ENCODE measurements at places on chromosomes 6 and 20. TPM values are rescaled to one million over a fixed set of nuclear protein-coding genes. Genes with fewer than 3 reads are reported as not detected.

GRCh38 chr6:33967265-33967767 lies 163.5 kb upstream of the MLN start:
- no peak for DNase-seq

- no peak for DNase-seq
Measured at GRCh38 chr20:63469019-63469712, 3.3 kb downstream of the KCNQ2 start.

GRCh38 chr20:45406260-45407066 lies 1.6 kb upstream of the DBNDD2 start:
- peak; percentile 54 for DNase-seq

GRCh38 chr6:38311201-38311600 lies 328.5 kb downstream of the BTBD9 start:
- DNase-seq, result no peak

GRCh38 chr20:59949911-59950310 lies 8.3 kb upstream of the CDH26 start:
- no peak for DNase-seq

DNA sequence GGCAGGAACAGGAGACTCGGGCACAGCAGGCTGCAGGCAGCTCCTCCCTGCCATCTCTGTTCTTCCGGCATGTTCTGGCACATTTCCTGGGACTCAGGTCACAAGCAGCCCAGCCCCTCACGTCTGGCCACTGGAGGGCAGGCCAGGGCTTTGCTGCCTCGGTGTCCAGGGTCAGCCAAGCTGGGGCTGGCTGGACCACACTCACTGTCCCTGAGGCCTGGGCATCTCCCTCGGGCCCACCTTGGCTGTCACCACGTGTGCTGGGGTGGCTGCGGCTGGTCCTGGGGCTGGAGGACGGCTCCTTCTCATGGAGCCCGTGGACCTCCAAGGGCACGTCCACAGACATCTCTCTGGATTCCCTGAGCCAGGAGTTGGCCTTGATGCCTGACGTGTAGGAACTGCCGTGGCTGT lies 18.5 kb downstream of the FRMD1 start:
- no peak for DNase-seq

DNA sequence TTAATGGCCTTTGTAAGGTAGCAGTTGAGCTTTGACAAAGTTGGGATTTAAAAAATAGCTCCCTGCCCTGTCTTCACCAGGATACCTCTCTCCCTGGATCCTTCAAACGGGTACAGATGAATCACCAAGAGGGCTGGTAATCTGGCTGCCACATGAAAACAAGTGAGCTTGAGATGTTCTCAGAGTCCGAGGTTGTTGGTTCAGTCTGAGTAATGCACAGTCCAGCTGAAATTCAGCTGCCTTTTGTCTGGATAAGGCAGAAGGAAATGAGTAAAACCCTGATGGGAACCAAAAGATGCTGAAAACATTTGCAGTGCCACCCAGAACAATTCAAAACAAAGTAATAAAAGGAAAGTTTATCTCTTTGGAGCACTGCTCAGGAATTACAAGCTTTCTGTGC lies 86.8 kb downstream of the GJA1 start:
- DNase-seq, result no peak

DNA sequence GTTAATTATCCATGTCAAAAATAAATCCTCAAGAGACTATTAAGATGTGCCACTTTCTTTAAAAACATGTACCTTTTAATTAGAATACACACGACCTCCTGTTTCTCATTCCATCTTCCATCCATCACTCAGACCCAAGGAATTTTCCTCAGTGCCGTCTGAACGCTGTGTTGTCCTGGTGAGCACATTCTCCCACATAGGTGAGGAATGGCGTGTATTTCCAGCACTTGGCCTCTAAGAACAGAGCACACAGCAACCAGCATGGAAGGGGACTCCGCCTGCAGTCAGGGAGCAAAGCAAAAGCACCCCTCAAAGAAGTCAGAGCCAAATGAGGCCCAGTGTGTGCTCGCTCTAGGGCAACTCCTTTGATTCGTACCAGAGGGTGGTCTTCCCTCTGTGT lies 45.9 kb downstream of the TBXT start:
- no peak for DNase-seq

- DNase-seq, result no peak
Measured at GRCh38 chr6:28906669-28907068, 17.1 kb downstream of the TRIM27 start.

DNA sequence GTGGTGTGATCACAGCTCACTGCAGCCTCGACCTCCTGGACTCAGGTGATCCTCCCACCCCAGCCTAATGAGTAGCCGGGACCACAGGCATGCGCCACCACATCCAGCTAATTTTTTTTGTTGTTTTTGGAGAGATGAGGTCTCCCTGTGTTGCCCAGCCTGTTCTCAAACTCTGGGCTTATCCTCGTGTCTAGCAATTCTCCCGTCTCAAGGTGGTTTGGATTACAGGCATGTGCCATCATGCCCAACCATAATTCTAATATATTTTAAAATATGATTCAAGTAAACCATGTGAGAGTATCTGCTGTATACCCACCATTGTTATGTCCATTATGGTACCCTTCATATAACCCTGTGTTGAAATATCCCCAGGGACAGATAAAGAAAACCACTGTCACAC lies 60.3 kb upstream of the C20orf144 start:
- DNase-seq, result no peak

DNA sequence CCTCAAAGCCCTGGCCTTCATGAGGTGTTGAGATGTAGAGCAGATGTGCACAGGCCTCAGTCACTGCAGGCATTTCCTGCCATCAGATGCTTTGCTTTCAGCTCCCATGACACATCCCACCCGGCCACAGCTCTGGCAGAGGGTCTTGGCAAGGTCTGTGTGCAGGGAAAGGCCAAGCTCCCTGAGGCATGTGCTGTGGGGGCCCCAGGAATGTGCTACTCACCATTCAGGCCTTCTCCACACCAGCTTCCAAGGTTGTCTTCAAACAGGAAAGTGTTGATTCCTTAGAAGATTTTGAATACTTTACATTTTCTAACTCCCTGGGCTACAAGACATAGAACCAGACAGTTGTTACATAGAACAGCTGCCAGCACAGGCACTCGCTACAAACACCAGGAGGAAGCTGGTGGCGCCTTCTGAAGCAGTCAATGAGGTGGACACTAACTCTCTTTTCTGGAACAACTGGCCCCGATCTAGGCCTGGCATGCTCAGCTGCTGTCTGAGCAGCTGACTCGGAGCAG lies 27.8 kb downstream of the CASS4 start:
- DNase-seq, result peak; percentile 43

GRCh38 chr20:19560881-19561480 lies 197.1 kb upstream of the RIN2 start:
- no peak for DNase-seq

DNA sequence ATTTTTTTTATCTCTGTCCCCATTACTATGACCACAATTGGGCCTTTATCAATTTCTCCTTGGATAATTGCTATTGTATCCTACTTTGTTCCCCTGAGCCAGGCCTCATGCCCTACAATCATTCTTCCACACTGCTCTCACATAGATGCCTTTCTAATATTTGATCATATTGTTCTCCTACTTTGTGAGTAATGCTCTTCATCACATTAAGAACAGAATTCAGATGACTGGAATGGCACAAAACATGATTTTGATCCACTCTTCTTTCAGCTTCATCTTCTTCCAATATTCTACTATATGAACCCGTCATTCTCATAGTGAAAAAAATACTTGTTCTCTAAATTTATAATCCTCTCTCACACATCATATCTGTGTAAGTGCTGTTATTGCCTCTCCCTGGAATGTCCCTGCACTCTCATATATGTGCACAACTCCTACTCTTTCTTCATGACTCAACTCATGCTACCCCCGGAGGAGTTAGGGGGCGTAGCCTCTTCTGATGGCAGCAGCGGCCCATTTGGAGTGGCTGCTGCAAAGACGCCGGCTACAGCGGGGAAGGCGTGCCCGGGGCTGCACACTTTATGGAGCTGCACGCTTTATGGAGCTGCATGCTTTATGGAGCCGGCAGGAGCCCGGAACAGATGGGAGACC lies 25.3 kb upstream of the HACE1 start:
- DNase-seq, result no peak

GRCh38 chr20:37992802-37993409 lies 40.4 kb downstream of the TTI1 start:
- peak; percentile 55 for DNase-seq

DNA sequence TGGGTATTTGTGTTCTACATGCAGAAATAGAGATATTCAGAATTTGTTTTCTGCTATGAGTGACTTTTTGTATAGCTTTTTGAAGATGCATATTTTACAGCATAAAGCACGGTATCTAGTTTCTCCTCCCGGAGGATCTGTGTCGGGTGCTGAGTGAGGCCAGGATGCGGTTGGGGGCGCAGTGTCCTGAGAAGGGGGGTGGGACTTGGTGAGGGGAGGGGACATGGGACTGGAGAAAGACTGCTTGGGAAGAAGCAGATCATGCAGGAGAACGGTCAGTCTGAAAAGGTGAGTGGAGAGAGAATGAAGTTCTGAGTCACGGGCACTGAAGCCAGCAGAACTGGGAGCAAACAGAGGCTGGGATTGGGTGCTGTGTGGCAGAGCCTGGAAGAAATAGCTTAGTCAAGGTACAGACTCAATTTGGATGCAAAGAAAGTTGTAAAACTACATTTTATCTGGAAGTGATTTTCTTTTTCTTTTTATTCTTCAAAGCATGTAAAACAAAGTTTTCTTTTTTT lies 44.0 kb downstream of the STX11 start:
- DNase-seq, result no peak

GRCh38 chr6:52509281-52510212 lies 67.3 kb downstream of the TRAM2 start:
- DNase-seq, result no peak

GRCh38 chr20:17643531-17644188 lies 38.4 kb downstream of the RRBP1 start:
- DNase-seq, result no peak

GRCh38 chr20:19501476-19502115 lies 256.5 kb upstream of the RIN2 start:
- DNase-seq, result no peak

DNA sequence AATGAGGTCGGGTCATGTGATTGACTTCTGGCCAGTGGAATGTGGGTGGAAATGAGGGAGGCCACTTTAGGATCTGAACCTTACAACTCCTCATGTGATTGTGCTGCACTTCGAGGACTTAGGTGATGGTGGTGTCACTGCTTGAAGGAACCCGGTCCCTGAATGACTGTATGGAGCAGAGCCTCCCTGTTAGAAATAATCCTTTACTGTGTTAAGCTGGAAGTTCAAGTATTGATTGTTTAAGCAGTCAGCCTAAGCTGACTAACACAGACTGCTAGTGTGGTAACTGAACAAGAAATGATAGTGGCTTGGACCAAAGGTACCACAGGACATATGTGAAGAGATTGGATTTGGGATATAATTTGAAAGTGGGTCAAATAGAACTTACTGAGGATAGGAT lies 138.0 kb downstream of the OPN5 start:
- DNase-seq, result no peak

PTK6 gene
- total RNA-seq, result not detected

C6orf141 gene
- 0.26 TPM for total RNA-seq

WASF1 gene
- total RNA-seq, result 0.50 TPM

DEFB124 gene
- not detected for total RNA-seq

SMLR1 gene
- not detected for total RNA-seq

SLC17A4 gene
- not detected for total RNA-seq

FAM83D gene
- 25.6 TPM for total RNA-seq

NOL7 gene
- 67.3 TPM for total RNA-seq

SLC4A11 gene
- 2.8 TPM for total RNA-seq

MYLK2 gene
- 0.66 TPM for total RNA-seq

Data from activated CD8-positive, alpha-beta T cell treated with anti-CD3 and anti-CD28 coated beads, Interleukin-2, amount 10 ng/mL, durations not matched to agents 7 days and 5 days (primary cell).